ENCODE measurements at places on chromosomes 4 and X. TPM values are rescaled to one million over a fixed set of nuclear protein-coding genes. Genes with fewer than 3 reads are reported as not detected.

ETDA gene
- not detected for total RNA-seq

AFM gene
- not detected for total RNA-seq

RAB39B gene
- total RNA-seq: 5.6 TPM

ZCCHC18 gene
- 2.9 TPM for total RNA-seq

TBC1D9 gene
- total RNA-seq: 0.20 TPM

DDIT4L gene
- not detected for total RNA-seq

SOWAHB gene
- not detected for total RNA-seq

PLAC1 gene
- not detected for total RNA-seq

LRAT gene
- total RNA-seq: not detected

BEX4 gene
- 60.8 TPM for total RNA-seq

FOXP3 gene
- 3.7 TPM for total RNA-seq

- DNase-seq: no peak
Observed at GRCh38 chrX:36160081-36160480, 240.5 kb downstream of the CFAP47 start.

DNA sequence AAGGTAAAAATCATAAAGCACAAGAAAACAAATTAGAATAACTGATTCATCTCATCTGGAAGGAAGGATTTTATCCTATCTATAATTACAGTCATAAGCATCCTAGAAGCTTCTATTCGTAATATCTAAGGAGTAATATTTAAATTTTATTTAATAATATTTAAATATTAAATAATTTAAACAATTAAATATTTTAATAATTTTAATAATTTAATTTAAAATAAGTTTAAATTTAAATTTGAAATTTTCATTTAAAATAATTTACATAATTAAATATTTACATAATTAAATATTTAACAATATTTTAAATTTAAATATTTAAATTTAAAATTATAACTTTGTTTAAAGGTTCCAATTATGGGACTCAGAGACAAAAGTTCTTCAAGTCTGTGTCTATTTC lies 127.5 kb upstream of the GK2 start:
- no peak for DNase-seq

DNA sequence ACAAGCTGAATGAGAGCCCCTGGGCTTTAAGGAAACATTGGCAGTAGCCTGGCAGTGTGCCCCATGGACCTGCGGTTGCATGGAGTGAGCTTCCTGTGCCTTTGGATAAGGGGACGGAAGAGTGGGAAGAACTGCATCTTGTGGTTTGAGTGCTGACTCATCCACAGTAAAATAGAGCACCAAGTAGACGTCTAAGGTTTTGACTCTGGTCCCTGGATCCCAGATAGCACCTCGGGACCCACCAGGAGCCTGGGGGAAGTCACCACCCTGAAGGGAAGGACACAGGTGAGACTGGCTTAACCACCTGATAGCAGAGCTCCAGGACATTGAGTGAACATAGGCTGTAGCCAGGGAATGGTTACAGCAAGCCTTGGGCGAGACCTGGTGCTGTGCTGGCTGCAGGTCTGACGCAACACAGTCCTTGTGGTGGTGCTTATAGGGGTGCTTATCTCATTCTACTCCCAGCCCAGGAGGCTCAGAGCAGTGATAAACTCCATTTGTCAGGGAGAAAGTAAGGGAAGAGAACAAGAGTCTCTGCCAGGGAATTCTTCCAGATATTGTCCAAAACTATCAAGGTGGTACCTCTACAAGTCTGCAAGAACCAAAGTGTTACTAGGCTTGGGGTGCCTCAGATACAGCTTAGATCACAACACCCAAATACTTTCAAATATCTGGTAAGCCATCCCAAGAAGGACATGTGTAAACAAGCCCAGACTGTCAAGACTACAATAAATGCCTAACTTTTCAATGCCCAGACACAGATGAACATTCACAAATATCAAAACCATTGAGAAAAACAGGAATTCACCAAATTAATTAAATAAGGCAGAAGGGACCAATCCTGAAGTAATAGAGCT lies 123.6 kb upstream of the TET2 start:
- no peak for DNase-seq

GRCh38 chrX:68868902-68869800 lies 40.3 kb downstream of the EFNB1 start:
- no peak for DNase-seq

- DNase-seq: no peak
Observed at GRCh38 chrX:68532831-68533533, 34.1 kb downstream of the YIPF6 start.

GRCh38 chr4:78764498-78764961 lies 11.6 kb upstream of the BMP2K start:
- DNase-seq: no peak

DNA sequence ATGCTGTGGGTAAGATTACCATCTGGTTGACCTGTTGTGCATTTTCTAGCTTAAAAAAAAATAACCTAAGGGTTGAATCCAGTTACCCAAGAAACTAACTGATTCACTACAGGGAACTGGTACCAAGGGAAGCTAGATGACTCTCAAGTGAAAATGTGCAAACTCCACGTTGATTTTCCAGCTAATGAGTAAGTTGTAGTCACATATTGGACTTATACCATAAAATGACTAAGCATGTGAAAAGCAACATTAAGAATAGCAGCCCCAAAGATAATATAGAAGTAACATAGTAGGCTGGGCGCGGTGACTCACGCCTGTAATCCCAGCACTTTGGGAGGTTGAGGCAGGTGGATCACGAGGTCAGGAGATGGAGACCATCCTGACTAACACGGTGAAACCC lies 270.9 kb downstream of the SPRY1 start:
- no peak for DNase-seq

DNA sequence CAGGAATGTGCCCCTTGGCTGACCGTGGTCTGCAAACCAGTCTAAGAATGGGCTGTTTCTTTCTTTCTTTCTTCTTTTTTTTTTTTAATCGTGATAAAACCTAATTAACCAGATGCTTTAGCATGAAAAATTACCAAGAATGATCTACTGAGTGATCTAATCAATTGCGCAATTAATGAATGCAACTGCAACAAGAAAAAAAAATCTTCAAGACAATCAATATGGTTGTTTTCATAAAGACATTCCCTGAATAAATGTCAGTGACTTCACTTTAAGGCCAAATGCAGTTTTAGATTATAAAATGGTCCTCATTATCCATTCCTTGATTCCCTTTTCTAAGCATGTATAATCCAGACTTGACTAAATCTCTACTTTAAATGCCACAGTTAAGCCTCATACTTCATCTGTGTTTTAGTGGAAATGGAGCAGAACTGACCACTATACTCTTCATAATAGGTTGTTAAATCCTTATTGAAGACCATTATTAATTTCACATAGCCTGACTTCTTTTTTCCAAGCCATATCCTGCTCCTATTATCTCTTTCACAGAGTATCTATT lies 51.6 kb upstream of the SETD7 start:
- no peak for DNase-seq

- no peak for DNase-seq
Observed at GRCh38 chrX:109089359-109089758, 353.0 kb upstream of the IRS4 start.

GRCh38 chr4:54065282-54066087 lies 1.1 kb upstream of the CHIC2 start:
- no peak for DNase-seq

DNA sequence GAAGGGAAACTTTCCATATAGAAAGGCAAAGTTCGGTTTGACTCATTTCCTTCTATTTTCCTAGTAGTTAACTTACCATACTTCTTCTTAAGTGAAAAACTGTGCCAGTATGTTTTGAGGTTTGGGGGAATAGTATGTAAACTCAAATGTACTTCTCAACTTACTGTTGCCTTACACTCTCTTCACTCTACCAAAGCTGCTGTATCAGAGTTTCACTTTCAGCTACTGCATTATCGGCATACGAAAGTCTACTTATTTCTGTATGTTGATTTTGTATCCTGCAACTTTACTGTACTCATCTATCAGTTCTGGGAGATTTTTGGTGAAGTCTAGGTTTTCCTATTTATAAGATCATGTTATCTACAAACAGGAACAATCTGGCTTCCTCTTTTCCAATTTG lies 932.7 kb downstream of the FAT4 start:
- DNase-seq: no peak

- no peak for DNase-seq
Observed at GRCh38 chr4:22363787-22364186, 152.1 kb downstream of the ADGRA3 start.

- DNase-seq: no peak
Observed at GRCh38 chr4:76783836-76784235, 114.1 kb downstream of the SOWAHB start.

GRCh38 chr4:88818631-88819470 lies 121.2 kb upstream of the NAP1L5 start:
- peak; percentile 62 for DNase-seq

DNA sequence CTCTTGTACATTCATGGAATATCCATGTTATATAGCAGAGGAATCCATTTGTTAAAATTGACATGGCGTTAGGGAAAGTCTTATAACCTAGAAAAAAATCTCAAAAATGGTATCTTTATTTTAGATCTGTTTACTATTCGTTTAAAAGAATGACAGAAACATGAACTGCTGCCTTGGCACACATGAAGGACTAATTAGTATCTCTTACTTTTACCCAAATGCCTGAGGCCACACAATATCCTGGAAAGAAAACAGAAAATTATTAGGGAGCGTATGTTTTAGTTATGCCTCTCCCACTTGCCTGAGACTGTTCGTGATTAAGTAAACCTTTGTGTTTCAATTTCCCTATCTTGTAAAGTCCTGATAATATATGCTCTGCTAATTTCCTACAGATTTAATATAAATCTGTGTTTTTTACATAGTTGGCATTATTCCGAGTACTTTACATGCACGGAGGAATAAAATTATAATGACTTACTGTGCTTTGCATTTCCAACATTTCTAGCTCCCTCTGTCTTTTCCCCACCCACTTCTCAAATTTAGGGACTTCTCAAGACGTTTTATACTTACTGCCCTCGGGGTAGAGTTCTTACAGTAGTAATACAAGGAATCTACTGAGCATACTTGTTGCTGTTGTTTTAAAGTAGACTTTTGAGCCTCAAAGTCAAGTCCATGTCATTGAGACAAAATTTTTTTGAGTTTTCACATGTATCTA lies 147.3 kb downstream of the VEGFC start:
- no peak for DNase-seq

- no peak for DNase-seq
Observed at GRCh38 chrX:40325161-40325560, 227.4 kb upstream of the BCOR start.

DNA sequence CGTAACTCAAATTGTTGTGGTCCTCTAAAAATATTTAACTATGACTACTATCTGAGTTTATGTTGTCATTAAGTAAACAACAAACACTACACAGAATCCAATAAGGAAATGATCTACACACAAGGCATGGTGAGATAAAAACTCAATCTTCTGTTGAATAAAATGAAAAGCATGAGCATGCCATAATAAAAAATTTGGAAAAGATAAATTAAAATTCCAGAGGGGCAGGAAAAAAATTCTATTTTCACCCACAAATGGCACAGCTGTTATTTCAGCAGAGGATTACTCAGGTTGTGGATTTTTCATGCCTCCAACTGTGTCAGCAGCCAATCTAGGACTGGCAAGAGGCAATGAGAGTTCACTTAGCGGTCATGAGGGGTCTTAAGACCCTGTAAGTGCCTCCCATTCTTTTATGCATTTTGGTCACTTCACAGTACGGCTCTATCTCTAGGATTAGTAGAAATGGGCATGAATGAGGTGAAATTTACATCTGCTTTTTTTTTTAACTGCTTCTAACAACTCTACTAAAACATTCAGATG lies 639.8 kb upstream of the DIPK2B start:
- no peak for DNase-seq

GRCh38 chrX:48937054-48937907 lies 18.5 kb upstream of the PIM2 start:
- DNase-seq: peak; percentile 79

DNA sequence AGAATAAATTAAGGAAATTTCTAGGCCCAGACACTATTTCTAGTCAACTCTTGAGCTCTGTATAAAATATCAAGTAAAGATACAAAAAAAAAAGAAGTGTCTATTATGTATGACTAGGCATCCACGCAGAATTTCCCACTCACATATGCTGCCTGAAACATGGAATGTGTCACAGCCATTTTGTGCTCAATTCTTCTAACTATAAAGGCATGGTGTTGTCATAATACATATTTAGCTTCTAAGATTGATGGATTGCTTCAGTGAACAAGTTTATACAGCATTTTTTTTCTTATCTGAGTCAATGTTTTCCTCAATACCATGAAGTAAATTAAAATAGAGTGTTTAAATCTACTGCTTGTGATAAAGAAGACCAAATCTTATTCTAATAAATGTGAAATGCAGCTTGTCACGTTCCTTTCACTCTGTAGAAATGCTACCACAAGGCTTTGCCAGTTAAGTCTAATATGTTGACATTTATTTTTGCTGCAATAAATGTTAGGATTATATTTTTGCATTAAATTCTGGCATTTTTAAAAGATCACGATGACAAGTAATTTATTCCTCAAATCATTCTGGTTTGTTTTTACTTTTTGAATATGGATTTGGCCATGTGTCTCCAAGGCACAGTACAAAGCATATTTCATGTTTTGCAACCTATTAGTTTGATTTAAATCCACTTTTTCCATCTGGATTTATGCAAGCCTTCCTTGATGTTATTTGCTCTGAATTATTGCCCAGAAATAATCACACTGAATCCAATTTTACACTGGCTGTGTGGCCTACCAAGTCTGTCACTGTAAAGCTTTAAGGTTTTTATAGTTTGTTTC lies 1829.0 kb upstream of the PCDH7 start:
- DNase-seq: no peak

DNA sequence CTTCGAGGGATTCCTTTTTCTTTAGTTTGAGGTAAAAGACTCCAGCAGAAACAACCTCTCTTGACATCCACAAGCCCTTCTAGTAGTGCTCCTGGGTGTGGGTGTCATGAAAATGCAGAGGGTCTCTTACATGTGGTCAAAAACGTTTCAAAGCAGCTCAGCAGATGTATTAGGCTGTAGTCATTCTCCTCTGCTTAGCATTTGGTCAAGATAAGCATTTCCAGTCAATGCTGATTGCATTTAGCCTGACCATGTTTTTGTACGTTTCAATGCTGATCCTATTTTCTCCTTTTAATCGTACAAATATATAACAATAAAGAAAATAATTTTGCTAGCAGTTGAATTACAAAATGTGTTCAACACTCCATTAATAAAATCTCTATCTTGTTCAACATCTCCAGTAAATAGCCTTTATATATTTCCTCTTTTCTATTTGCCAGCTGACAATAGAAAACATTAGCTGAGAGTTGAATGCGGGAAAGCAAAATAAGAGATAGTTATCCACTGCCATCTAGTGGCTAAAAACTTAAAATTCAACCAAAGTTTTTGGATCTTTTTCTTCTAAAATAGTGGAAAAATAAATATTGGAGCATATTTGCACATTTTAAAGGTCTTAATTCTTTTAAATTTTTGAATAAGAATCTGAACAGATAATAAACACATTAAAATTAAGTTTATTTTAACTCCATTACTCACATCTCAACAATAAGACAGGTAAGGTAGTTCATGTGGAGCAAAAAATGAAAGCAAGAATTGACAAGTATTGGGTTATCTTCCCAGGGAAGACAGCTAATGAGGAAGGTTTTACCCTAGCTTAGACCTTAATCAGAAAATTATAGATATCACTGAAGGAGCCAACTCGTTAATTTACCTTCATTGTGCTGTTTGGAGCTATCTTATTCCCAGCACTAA lies 15.2 kb upstream of the PACRGL start:
- DNase-seq: peak; percentile 42

All from CD4-positive, alpha-beta T cell (primary cell).